ENCODE measurements at places on chromosomes 5 and 9. TPM values are rescaled to one million over a fixed set of nuclear protein-coding genes. Genes with fewer than 3 reads are reported as not detected.

Gene LRRC19
- not detected for total RNA-seq

Gene DPYSL3
- total RNA-seq, result 115 TPM

Gene SPATA31A3
- total RNA-seq, result not detected

Gene DOK3
- total RNA-seq, result 1.1 TPM

Gene NRG2
- total RNA-seq, result 0.32 TPM

Gene SHISAL2B
- 0.16 TPM for total RNA-seq

Gene MACROH2A1
- 123 TPM for total RNA-seq

Gene FBP1
- not detected for total RNA-seq

Gene LCN10
- total RNA-seq, result not detected

Gene SLC4A9
- not detected for total RNA-seq
